ENCODE measurements at places on chromosomes 3 and 15.

DNA sequence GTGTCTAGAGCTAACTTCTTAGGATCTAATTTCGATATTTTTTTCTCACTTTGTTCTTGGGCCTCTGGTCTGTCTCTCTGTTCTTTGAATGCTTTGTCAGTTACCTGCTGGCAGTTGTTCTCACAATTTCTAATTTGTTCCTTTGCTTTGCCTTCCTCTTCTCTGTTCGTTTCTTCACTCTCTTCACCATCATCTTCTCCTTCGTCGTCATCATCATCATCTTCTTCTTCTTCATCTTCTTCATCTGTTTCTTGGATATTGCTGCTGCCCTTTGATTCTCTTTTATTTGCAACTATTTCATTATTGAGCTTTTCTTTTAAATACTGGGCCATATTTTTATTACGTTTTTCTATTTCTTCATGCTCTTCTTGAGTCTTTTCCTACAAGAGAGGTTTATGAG lies 2.7 kb downstream of the LMOD3 start:
- DNase-seq = no peak

DNA sequence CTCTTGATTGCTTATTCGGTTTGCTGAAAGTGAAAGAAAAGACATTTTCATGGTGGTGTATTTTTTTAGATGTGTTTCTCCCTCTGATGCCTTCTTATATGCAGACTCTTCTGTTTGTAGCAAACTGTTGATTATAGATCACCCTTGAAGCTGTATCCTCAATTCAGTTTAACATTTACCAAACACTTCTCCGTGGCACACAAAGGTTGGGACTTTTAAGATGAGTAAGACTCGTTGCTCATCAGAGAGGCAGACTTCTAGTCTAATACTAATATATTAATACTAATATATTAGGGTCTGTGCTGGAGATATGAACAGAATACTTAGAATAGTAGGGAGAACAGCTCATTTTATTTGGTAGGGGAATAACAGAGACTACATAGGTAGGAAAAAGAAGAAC lies 32.8 kb downstream of the RASA2 start:
- no peak for DNase-seq

DNA sequence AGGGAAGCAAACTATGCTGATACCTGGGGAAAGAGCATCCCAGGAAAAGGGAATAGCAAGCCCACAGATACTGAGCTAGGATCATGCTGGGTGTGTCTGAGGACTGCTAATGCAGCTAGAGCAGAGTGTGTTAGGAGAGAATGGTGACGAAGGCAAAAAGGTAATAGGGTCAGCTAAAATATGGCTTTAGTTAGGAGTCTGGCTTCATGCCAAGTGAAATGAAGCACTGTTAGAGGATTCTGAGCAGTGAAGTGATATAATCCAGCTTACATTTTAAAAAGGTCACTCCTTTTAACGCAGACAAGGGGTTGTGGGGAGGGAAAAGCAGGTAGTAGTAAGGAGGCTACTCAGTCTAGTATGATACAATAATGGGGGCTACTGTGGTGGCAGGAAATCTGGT lies 30.4 kb downstream of the SECISBP2L start:
- no peak for DNase-seq

GRCh38 chr3:46365041-46365440 lies 5.7 kb upstream of the CCR5 start:
- DNase-seq = no peak

DNA sequence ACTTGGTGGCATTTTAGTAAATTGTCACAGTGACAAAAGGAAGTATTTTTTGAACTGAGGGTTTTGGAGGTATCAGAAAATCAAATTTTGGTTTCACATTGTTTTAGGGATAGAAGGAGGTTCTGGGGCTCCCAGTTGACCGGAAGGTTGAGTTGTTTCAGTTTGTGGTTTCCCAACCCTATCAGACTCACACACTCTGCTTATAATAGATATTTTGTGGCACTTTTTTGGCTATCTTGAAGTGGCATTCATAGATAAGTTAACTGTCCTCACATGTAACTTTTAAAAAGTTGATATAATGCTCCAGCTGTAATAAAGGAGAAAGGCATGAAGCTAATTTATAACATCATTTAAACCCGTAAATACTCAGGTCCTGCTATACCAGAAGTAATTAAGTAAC lies 12.8 kb downstream of the ARMC8 start:
- no peak for DNase-seq

GRCh38 chr3:35708394-35709271 lies 69.3 kb downstream of the ARPP21 start:
- no peak for DNase-seq

- no peak for DNase-seq
Observed at GRCh38 chr15:81942157-81942556, 103.7 kb downstream of the MEX3B start.

DNA sequence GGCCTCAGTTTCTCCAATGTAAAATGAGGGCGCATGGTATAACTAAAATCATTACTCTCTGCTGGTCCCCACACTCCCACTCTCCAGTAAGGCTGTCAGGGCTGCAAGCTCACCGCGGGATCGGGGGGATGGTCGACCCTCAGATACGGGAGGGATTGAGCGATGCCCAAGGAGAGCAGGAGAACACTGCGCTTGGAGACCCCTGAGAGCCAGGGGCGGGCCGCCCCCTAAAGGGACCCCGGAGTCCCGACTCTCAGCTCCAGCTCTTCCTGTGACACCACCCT lies 713 bp upstream of the PLEKHO2 start:
- DNase-seq = no peak
